T-helper 2 cell (primary cell): ENCODE measurements at places on chromosomes 12 and 14.

DNA sequence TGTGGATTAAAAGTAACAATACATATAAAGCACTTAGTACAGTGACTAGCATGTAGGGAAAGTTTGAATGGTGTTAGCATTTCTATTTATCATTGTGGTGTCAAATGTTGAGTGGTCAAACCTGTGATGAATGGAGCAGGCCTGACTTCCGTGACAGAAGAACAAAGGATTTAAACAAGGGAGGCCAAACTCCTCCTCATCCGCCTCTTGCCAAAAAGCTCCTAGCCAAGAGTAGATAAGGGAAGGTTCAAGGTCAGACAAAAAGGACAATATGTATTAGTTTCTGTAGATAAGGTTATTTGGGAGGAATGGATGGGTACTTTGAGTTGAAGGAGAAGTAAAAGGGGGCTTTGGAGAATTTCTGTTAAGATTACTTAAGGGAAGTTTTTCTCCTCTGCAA, 6.5 kb downstream of the RNASE7 start:
- DNase-seq: no peak

DNA sequence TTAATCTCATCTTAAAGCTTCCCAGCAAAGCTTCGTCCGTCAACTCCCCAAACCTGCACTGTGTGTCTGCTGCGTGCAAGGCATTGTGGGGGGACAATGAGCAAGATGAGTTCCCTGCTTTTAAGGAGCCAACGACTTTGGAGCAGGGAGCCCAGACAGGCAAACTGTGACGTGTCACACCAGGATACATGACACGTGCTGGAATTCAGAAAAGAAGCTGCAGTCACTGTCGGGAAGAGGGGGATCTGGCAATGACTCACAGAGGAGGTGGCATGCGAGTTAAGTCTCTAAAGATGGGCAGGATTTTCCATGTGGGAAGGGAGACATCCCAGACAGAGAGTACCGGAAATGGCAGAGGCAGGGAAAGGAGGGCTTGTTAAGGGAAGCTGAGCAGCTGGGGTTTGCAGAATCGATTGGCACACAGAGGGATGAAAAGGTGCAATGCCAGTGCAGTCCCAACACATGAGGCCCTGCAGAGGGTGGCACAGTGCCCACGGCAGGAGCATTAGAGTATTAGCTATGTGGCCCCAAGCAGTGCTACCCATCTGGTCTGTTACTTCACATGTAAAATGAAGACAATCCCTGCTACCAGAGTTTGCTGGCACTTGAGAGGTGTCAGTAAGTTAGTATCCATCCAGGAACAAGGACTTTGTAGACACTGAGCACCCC, 52.9 kb downstream of the SETD3 start:
- DNase-seq: no peak

DNA sequence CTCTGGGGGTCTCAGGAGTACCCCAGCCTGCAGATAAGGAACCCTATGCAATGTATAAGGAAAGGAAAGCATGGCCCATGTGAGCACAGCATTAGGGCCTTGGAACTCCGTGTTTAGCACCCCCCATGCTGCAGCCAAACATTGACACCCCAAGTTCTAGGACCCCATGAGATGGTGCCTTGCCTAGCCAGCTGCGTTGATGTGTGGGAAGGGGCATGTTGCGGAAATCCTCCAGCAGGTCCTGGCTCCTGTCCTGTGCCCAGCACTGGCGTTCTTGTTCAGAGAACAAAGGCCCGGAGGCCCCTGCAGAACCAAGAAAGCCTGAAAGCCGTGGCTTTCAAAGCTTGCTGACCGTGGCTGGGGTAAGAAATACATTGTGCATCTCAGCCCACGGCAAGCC, 99.4 kb upstream of the DIO3 start:
- DNase-seq: no peak

DNA sequence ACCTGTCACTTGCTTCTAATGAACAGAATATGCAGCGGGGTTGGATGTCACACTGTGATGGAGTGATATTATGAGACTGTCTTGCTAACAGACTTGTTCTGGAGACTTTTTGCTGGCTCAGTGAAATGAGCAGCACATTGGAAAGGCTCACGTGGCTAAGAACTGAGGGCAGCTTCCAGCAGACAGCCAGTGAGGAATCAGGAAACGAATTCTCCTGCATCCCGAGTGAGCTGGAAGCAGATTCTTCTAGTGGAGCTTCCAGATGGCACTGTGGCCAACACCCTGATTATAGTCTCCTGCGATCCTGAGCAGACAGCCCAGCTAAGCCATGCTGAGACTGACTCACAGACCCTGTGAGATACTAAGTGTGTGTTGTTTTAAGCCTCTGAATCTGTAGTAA, 16.1 kb upstream of the TSPAN9 start:
- no peak for DNase-seq

DNA sequence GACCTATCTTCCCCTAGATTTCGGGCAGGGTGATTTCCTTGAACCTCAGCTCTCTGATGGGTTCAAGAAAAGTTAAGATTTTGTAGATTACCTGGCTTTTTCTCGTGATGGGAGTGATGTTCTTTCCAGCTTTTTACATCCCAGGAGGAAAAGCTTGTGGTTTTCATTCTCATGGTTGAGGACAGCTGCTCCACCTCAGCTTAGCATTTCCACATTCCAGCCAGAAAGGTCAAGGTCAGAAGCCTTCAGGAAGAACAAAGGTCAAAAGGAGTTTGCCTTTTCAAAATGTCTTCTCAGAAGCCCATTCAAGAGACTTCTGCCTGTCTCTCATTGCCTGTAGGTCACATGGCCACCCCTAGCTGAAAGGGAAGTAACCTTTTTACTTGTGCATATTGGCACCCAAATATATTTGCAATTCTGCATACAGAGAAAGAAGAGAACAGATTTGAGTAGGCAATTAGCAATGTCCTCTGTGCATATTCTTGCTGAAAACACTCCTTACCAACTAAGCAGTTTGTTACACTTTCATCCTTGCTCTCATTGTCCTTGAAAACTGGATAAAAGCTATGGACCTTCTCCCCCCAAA, 6.6 kb upstream of the ADGRD1 start:
- DNase-seq: no peak

DNA sequence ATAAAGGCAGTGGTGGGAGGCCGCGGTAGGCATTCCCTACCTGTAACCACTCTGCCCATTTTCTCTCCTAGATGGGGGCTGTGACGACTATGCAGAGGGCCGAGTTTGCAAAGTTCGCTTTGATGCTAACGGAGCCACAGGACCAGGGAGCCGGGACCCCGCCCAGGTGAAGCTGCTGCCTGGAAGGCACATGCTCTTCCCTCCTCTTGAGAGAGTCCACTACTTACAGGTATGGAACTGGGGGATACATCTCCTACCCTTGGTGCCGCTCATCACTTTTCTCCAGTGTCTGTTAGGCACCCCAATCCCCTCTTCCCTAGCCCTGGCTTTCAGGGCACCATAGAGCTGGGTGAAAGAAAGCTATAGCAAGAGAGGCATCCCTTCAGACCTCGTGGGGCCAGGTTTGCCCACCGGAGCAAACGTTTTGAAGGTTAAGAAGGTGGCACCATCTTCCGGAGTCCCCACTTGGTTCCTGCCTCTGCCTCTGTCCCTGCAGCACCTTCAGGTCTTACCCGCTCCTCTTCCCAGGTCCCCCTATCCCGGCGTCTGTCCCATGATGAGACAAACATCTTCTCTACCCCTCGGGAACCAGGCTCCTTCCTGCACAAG, 2.0 kb upstream of the P3H3 start:
- DNase-seq: no peak

DNA sequence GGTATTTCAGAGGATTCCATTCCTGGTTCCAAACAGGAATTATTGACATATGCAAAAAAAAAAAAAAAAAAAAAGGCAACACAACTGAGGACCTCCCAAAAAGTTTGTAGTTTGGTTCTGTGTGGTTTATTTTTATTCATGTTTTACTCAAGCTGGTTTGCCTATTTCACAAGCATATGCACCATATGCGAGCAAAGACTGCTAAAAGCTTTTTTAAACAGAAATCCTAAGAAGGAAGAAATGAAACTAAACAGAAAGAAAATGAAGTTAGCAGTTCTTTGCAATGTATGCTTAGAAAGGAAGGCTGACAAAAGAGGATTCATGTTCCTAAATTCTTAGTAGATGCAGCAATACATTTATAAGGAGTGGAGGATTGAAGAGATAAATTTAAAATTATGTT, 487.6 kb upstream of the FLRT2 start:
- no peak for DNase-seq

DNA sequence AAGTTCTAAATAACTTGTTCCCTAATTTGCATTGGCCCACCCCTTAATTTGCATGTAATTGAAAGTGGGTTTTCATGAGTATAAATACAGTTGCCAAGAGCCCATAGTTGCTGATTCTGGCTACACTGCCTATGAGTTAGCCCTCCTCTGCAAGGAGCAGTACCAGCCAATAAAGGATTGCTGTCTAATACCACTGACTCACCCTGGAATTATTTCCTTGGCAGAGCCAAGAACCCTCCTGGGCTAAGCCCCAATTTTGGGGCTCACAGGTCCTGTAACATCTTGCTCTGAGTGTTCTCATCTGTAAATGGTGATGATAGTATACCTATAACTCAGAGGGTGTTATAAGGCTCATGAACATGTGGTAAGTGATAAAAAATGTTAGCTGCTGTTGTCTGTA, 6.8 kb downstream of the TTC8 start:
- no peak for DNase-seq

GRCh38 chr12:5332551-5332950, 99.4 kb upstream of the NTF3 start:
- DNase-seq: no peak

- DNase-seq: no peak
Measured at GRCh38 chr12:92573104-92573503, 129.7 kb upstream of the PLEKHG7 start.

DNA sequence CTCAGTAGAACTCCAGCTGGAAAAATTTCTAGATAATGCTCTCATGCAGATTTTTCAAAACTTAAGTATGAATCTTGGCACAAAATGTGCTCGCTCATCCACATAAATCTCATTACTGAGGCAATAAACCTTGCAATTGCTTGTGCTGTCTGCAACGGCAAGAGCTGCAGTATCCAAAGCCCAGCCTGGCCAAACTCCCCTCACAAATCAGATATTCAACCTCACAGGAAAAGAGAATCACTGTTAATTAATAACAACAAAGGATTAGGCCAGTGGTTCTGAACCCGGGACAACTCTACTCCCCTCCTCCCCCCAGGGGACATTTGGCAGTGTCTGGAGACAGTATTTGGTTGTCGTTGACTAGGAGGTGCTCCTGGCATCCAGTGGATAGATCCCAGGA, 19.2 kb upstream of the CORO1C start:
- DNase-seq: no peak

- no peak for DNase-seq
Measured at GRCh38 chr14:61476754-61477410, 155.5 kb downstream of the PRKCH start.

GRCh38 chr12:18747895-18748294, 10.0 kb downstream of the CAPZA3 start:
- DNase-seq: no peak

- DNase-seq: no peak
Measured at GRCh38 chr14:98840091-98840490, 431.9 kb downstream of the BCL11B start.
